Stimulated activated CD4-positive, alpha-beta T cell treated with anti-CD3 and anti-CD28 coated beads, TNF-alpha, amount 100 ng/mL, for 4 hours (primary cell): ENCODE measurements at places on chromosomes 12 and 14.

GRCh38 chr12:127238107-127238506 lies 1028.9 kb upstream of the TMEM132C start:
- DNase-seq: no peak

DNA sequence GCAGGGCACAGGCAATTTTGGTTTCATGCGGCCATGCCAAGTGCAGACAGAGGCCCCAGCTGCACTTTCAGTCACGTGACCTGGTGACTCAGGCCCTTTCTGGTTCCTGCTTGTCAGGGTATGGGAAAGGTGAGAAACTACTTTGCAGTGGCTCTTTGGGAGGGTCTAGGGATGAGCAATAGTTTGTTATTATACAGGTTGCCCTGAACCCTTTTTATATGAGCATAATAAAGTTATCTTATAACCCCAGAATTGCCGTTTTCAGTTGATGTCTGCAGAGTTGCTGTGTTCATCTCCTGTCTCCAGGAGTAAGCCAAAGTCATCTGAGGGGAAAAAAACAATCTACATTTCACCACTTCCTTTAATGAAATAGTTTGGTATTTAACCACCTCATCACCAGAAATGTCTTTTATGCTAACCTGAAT lies 30.9 kb upstream of the EMP1 start:
- DNase-seq: peak; percentile 33

- no peak for DNase-seq
Observed at GRCh38 chr14:22650960-22651521, 6.9 kb upstream of the OR6J1 start.

DNA sequence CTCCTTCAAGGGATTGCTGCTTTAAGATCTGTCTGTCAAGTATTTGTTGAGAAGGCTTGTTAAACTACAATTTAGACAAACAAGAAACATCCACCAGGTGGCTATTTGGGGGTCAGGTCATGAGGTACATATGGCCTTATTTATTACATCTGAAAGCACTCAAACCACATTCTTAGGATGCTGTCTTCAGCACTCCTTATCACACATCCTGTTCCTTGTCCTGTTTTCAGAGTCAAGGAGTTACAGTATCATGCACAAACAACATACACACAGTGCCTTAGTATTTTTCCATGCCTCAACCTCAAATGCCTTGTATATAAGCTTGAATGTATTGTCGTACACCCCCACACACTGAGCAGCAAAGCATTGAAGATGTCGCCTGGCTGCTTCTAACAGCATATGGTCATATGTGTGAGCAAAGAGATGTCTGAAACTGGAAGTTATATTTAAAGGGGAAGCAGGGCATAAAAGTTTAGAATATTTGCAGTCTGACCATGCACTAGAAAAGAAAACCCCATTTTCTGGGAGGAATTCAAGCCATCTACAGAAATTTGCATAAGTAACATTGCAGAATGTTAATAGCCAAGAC lies 83.8 kb downstream of the KCNMB4 start:
- DNase-seq: no peak

- DNase-seq: no peak
Observed at GRCh38 chr14:91410771-91411536, 6.7 kb downstream of the CCDC88C start.

GRCh38 chr12:56801661-56802622 lies 38.8 kb downstream of the HSD17B6 start:
- DNase-seq: no peak

DNA sequence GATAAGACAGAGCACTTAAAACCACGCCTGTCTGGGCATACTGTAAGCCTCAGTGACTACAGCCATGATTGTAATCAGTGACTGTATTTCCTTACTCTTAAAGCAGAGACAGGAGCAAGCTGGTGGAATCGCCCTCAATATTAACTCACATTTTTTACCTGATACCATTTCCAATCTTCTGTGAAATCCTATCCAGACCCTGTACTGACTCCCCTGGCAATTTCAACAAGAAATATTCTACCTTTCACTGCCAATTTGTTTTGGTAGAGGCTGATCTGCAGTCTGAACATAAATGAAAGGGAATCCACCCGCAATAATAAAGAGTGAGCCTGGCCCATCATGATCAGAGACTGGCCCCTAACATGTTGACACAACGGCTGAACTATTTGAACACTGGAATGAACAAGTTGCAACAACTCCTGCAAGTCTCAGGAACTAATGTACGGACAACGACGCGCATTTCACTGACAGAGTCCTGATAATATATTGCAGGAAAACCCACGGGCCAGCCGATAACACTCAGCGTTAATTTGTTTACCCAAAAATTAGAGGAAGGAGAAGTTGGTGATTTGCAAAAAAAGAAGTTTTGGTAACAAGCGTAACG lies 195.5 kb upstream of the BTG1 start:
- DNase-seq: no peak

DNA sequence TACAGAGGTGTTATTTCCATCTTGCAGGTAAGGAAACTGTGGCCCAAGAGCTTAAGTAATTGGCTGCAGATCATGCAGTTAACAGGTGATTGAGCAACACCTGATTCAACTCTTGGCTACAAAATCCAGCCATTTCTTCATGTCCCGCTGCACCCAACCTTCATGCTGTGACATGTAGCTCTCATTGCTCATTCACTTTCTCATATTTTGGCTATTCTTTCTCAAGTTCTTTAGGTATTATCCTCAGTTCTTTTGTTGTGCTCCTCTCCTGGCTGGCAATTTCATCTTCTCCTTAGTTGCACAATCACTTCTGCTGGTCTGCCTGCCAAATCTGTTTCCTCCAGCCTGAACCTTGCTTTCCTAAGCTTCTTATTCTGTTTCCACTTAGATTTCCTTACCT lies 300.8 kb downstream of the SSPN start:
- no peak for DNase-seq

DNA sequence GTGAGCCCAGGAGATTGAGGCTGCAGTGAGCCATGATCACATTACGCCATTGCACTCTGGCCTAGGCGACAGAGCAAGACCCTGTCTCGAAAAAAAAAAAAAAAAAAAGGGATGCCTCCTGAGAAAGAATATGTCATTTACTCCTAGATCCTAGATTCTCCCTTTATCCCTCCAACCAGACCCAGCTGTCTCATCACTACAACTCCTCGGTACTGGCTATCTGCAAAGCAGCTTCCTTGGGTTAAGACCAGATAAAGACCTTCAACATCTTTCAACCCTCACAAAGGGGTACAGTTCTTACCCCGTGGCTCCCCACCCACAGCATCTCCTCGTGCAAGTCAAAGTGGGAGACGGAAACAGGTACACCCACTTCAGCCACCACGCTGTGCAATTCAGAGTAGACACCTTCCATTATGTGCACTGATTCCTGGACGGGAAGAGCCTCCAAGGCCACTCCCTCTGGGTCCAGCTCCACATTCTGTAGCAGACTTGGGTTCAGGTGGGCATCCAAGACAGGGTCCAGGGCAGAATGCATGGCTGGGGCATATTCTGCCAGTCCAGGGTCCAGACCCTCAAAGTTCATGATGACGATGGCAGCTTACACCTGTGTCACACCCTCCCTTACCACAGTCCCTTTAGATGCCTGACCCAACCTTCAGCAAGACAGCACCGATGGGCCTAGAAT lies 1.1 kb downstream of the PAN2 start:
- no peak for DNase-seq

GRCh38 chr14:91843437-91843836 lies 23.9 kb downstream of the TC2N start:
- no peak for DNase-seq

DNA sequence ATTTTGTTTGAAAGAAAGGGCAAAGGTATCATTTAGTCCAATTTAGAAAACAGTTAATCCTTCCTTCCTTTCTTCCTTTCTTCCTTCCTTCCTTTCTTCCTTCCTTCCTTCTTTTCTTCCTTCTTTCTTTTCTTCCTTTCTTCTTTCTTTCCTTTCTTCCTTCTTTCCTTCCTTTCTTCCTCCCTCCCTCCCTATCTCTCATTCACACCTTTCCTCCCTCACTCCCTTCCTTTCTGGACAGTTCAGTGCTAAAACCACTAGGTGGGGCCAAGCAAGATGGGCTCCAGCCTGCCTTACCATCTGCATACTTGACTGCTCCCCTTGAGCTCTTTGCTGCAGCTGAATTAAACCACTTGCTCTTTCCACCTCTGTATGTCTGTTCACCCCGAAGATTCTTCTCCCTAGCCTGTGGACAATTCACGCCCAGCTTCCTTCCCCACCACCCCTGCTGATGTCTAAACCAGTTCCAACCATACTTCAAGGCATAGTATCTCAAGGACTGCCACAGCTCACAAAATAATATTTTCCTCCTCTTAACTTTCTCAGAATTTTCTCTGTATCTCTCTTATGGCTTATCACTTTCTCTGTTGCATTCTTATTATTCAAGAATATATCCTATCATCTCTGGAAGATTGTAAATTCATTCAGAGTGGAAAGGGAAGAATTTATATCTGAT lies 78.0 kb downstream of the DBX2 start:
- no peak for DNase-seq

GRCh38 chr14:82398256-82398655 lies 864.6 kb upstream of the SEL1L start:
- no peak for DNase-seq
